ENCODE measurements at places on chromosomes 1 and 21.

GRCh38 chr1:199995096-199995685, 32.3 kb upstream of the NR5A2 start:
- DNase-seq, result no peak

DNA sequence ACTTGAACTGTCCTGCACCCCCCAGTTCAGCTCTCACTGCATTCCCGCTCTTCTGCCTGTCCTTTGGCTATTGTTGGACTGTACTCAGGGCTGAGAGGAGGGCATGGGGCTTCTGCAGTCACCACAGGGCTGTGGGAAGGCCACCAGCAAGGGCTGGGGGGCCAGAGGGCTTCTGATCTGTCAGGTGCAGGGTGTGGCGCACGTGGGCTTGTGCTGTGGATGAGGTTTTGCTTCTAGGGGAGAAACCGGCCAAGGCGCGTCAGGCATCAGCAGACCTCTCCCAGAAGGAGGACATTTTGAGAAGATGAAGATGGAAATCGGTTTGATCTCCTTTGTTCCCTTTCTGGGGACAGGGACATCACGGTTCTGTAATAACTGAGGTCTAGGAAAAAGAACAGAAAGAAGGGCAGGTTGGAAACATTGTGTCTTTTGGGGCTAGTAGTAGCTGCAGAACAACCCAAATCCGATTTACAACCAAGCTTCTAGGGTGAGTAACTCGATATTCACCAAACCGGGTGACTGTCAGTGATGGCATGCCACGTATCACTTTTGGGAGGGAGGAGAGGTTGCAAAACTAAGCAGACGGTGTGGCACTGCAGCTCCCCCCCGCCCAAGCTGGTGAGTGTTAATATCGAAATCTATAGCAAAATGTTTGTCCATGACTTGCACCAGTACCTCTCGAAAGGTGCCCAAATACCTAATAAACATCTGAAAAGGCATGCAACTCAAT, 40.9 kb downstream of the AGPAT3 start:
- no peak for DNase-seq

- DNase-seq, result peak; percentile 57
Observed at GRCh38 chr1:112803906-112804762, 89.0 kb upstream of the PPM1J start.

DNA sequence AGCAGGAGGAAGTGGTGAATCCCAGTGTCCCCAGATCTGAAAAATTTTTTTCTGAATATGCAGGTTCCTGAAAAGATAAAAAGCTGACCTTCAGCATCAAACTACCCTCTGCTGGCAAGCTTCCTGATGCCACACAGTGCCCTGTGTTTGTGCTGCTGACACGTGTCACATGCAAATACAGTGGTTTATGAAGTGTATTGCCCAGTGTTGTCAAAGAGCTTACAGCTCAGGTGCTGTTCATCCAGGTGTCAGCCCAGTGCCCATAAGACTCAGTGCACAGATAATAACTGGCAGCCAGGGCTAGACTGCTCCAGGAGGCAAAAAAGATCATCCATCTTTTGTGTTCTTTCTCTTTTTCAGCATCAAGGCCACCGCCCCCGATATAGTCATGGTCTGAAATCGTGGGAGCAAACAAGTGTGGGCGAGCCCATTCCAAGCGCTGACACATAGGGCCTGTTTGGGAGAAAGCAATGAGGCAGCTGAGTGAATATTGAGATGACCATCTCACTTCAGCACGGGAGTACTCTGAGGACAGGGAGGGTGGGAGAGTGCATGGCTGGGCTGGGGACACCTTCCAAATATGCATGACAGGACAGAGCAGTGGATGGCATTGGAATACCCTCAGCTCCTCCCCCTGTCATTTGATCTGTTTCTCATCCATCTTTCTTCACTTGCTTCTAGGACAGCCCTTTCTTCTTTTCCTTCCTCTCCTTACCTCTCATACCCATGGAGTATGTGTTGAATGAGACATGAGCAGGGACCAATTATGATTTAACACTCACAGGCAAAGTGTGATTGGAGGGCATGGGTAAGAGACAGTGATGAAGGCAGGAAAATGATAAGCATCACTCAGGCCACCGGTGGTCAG, 6.4 kb upstream of the KCNK1 start:
- no peak for DNase-seq

Data from GM19239 (cell line).